ENCODE measurements at places on chromosomes 4 and X. TPM values are rescaled to one million over a fixed set of nuclear protein-coding genes. Genes with fewer than 3 reads are reported as not detected.

Gene CLDN2
- not detected for polyA plus RNA-seq

Gene PF4V1
- polyA plus RNA-seq: 6.5 TPM

Gene SLC2A9
- 3.5 TPM for polyA plus RNA-seq

Gene GC
- polyA plus RNA-seq: not detected

Gene AFM
- polyA plus RNA-seq: not detected

Gene FAT1
- 53.3 TPM for polyA plus RNA-seq

Gene MAGEC1
- not detected for polyA plus RNA-seq

Measured in GM23248 (cell line).